Cortex of kidney (tissue), 1 donor: ENCODE measurements at places on chromosomes 6 and 20.

- DNase-seq: no peak
These were observed 42.6 kb downstream of the KIAA1755 start for GRCh38 chr20:38217791-38218565.

GRCh38 chr6:162372106-162372505 lies 355.5 kb downstream of the PRKN start:
- no peak for DNase-seq

GRCh38 chr6:24974182-24975171 lies 38.7 kb upstream of the RIPOR2 start:
- no peak for DNase-seq

DNA sequence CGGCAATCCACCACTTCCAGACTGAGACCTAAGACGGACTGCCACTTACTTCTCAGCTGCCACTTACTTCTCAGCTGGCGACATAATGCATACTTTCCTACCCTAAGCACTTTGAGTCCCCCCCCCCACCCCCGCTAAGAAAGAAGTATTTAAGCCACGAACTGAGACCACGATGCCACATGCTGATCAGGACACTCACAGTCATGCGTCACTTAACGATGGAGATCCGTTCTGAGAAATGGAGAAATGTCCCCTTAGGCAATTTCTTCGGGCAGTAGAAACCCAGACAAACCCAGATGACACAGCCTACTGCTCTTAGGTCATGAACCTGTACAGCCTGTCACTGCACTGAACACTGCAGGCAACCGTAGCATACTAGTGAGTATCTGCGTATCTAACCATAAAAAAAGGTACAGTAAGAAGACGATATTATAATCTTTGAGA lies 690 bp downstream of the IFNGR1 start:
- DNase-seq: no peak

DNA sequence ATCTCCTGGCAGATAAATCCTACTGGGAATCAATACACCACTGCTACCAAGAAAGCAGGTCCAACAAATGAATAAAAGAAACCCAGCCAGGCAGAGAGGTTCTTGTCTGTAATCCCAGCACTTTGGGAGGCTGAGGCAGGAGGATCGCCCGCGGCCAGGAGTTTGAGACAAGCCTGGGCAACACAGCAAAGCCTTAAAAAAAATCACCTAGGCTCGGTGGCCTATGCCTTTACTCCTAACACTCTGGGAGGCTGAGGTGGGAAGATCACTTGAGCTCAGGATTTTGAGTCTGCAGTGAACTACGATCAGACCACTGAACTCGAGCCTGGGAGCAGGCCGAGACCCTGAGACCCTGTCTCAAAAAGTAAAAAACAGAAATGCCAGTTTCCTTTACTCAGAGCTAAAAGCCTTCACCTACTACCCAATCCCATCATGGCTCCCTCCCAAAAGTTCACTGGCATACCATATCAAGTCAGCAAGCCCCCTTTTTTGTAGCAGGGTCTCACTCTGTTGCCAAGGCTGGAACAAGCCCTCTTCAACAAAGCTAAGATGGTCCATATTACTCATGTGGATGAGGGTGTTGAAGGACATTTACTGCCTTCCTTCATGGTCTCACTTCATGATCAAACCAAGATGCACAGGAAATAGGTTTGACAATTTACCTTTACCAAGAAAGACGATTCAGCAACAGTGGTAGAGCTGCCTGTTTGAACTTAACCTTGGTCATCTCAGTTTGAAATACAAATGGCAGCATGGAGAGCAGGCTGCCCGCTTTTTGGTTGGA lies 5.3 kb downstream of the SNX5 start:
- DNase-seq: no peak

GRCh38 chr20:33391722-33392415 lies 9.4 kb downstream of the CDK5RAP1 start:
- DNase-seq: no peak

GRCh38 chr6:44078827-44079671 lies 48.2 kb downstream of the MRPL14 start:
- no peak for DNase-seq

GRCh38 chr20:58901488-58902402 lies 49.2 kb downstream of the GNAS start:
- DNase-seq: no peak

DNA sequence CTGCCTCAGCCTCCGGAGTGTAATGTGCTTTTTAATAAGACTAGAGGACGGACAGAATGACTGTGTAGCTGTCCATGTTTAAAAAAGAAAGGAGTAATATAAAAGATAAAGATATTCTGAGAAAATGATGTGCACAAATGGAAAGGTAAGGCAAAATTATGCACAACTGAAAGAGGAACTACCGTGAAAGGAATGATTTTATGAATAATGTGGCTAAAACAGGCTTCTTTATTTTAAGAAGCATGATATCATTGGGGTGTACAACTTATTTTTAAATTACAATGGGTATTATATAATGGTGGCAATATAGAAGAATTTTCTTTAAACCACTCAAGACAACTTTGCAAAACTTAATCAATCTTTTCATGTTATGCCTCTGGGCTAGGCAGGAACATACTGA lies 78.1 kb downstream of the FIG4 start:
- DNase-seq: no peak

DNA sequence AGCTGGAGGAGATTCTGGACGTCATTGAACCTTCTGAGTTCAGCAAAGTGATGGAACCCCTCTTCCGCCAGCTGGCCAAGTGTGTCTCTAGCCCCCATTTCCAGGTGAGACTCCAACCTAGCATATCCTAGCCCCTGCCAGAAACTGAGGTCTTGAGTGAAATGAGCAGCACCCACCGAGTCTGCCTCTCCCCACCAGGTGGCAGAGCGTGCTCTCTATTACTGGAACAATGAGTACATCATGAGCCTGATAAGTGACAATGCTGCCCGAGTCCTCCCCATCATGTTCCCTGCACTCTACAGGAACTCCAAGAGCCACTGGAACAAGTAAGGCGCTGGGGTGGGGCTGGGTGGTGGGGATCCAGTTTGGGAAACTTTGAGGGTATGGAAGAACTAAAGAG lies 4.6 kb downstream of the MEA1 start:
- no peak for DNase-seq

DNA sequence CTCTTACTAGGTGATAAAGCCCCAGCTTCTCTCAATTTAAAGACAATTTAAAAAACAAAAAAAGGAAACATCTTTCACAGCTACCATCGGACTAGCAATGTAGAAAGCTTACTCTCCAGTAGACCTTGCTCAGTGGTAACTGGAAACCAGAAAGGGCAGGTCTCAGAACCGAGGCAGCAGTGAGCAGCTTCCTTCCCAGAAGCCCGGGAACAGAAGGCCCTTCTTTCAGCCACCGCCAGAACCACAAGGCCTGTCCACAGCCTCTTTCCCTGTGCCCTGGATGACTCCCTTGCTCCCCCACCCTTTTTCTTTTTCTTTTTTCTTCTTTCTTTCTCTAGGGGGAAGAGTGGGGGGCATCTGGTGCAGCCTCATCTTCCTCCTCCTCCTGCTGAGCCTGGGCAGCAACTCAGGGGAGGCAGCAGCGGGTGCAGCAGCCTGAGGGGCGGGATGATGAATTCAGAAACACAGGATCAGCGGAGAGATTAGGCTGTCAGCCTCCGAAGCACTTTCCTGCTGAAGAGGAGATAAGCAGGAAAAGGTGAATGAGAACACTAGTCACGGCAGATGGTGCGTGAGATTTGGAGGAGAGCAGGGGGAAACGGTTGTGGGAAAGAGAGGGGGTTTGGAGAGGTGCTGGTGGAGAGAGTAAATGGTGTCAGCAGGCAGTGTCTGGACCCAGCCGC lies 158.5 kb downstream of the ID4 start:
- no peak for DNase-seq

- DNase-seq: no peak
These were observed 372.7 kb downstream of the ADGRB3 start for GRCh38 chr6:69007781-69008180.

- DNase-seq: no peak
These were observed 48.2 kb upstream of the ZNFX1 start for GRCh38 chr20:49326026-49326425.

DNA sequence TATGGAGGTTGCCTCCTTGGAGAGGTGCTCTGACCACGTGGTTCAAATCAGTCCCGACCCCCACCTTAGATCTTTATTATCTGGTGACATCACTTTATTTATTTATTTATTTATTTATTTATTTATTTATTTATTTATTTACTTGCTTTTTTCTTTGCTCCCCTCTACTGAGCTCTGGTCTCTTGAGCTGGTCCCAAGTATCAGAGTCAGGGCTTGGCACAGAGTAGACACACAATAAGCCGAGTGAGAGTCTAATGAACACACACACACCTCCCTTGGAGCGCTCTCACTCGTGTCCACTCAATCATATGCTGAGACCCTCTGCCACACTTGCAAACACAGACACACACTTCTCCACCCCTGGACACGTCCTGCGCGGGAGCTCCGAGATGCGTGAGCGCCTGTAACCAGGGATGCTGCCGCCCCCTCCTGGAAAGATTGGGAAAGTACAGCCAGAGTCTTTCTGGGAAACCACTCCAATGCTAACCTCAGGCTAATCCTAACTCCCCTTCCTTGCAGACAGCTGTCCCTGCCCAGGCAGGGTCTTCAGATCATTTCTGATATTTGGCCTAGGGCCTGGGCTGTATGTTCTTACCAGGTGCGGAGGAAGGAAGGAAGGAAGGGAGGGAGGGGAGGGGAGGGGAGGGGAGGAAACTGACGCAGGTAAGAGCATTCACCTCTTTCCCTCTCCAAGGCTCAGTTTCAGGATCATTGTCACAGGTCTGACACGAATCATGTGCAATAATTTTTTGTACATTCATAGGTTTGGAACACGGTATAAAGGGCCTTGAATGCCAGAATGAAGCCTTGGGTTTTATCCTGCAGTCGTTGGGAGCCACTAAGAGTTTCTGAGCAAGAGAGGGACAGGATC lies 70.9 kb downstream of the STK35 start:
- DNase-seq: no peak

- DNase-seq: no peak
These were observed 18.2 kb downstream of the KCNQ5 start for GRCh38 chr6:72639920-72640614.

DNA sequence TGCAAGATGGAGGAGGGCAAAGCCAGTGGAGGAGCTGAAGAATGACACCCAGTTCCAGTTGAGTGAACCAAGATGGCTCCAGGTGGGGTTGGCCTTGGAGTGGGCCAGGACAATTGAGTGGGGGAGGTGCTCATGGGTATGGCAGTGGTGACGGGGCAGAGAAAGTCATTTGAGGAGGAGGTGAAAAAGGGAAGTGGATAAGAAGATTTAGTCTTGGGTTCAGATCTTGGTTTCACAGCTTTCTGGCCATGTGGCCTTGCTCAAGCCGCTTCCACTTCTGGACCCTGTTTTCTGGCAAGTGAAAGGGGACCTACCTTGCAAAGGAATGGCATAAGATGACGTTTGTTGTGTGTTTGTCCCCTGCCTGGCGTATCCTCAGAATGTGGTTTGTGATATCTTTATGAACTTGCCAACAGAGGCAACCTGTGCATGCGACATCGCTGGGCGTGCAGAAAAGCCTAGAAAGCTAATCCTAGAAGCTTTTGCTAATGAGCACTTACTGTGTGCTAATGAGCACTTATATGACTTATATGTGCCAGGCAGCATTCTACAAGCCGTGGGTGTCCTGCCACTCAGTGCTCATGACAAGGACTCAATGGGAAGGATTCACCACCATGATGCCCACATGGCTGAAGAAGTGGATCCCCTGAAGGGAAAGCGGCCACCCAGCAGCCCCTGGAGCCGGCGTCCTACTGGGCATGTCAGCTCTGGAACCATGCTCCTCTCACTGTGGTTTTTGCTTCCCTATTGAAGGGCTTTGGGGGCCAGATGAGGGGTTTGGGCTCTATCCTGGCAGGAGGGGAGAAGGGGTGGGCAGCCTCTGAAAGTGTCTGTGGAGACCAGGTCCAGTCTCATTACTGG lies 23.6 kb upstream of the STX16 start:
- no peak for DNase-seq

DNA sequence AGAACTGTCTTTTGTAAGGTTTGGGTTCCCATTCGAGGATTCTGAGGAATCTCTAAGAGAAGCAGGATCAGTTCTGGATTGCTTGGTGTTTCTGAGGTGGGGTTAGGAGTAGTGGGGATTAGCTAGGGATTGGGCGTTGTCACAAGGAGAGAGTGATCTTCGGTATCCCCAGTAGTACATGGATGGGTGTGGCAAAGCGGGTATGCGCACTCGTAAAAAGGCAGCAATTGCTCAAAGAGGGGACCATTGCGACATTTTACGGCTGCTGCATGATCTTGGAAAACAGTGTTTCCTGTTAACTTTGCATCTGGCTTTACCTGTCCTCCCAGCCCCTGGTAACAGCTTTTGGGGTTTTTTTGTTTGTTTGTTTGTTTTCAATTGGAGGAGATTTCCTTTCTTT lies 9.7 kb upstream of the ZSCAN9 start:
- no peak for DNase-seq

DNA sequence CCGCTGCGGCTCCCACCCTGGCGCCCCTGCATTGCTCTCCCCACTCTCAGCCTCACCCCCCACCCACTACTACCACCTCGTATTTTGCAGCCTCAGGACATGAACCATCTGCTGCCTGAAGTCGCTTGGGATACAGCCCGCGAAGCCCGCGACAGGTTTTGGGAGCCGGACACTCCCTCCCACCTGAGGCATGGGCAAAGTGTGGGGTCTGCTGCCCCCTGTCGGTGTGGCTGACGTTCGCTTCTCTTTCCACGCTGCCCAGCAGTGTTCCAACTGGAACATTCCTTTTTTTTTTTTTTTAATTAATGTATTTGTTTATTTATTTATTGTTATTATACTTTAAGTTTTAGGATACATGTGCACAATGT lies 15.3 kb upstream of the LPA start:
- no peak for DNase-seq

GRCh38 chr20:23445596-23446217 lies 6.2 kb downstream of the CSTL1 start:
- no peak for DNase-seq

DNA sequence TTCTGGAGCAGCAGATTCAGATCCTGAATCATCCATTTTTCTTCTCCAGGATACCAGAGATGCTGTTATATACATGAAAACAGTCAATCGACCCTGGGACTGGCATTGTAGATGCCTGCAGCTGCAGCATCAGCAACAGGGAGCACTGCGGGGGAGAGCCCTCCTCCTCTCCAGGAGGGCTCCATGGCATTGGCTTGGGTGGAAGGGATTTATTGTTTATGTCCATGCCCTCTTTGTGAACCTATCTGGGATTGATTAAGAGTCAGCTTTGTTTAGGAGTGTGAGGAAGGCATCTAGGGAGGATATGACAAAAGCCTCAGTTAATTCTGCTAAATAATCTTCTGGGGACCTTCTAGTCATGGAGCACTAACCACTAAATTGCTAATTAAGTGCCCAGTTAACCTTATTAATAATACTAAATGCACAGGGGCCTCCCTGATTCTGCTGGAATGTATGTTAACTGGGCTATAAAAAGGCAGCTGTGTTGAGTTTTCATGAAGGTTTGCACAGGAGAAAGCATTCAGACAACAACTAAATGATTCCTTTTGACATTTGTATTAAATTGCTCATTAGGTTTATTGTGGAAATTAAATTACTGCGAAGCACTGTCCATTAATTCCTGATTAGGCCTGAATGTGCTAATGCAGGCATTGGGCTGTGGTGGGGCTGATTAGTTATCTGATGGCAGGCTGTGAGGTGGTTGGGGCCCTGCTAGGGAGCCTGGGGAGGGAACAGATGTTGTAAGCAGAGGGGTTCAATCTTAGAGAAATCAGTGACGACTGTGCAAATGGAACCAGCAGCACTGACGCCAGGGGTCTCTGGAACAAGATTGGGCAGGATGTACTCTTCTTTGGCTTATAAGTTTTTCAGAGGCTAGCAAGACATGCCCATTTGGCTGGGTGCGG lies 57.6 kb downstream of the IMPG1 start:
- DNase-seq: no peak
